ENCODE measurements at places on chromosomes 6 and 20.

DNA sequence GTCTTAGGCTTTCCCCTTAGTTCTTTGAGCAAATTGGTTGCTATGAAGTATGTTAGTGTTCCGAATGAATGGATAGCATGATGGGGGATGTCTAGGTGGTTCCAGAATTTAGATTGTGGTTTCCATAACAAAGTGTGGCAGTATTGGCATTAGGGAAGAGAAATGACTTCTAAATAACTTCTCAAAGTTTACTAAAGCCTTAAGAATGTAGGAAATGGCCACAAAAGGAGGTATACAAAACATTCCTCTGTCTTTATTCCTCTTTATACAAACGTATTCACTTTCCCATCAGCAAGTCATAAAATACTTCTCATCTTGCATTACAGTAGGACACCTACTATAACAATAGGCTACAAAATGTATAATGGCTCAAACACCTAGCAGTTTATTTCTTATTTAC is 279.6 kb downstream of the ESR1 start:
- no peak for DNase-seq

DNA sequence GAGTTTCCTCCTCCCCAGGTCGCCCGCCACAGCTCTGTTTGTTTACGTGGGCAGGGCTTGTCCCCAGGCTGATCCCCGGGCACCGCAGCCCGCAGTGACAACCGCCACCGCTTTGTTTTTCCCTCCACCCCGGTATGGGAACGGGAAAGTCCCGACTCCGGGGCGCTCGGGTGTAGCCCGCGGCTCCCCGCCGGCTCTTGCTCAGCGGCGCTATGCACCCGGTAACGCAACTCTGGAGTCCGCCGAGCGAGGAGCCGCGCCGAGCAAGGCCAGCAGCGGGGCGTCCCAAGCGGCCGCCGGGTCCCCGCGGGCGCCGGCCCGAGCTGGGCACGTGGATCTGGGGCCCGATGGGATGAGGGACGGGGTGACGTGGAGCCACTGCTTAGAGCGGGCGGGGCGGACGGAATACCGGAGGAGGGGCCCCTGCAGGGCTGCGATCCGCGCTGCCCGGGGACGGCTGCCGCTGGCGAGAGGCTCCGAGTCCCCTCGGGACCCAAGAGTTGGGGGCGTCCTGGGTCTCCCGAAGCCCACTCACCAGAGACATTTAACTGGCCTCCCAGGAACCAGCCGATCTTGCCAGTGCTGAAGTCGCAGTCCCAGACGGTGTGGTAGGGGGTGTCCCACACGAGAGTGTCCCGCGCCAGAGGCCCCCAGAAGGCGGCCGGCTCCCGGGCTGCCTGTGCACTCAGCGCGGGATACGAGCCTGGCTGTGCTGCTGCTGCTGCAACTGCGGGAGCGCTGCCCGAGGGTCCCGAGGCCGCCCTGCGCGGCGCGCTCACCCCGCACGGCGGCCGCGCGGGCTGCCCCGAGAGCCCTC is 497 bp downstream of the ACSS1 start:
- DNase-seq = peak; percentile 76

DNA sequence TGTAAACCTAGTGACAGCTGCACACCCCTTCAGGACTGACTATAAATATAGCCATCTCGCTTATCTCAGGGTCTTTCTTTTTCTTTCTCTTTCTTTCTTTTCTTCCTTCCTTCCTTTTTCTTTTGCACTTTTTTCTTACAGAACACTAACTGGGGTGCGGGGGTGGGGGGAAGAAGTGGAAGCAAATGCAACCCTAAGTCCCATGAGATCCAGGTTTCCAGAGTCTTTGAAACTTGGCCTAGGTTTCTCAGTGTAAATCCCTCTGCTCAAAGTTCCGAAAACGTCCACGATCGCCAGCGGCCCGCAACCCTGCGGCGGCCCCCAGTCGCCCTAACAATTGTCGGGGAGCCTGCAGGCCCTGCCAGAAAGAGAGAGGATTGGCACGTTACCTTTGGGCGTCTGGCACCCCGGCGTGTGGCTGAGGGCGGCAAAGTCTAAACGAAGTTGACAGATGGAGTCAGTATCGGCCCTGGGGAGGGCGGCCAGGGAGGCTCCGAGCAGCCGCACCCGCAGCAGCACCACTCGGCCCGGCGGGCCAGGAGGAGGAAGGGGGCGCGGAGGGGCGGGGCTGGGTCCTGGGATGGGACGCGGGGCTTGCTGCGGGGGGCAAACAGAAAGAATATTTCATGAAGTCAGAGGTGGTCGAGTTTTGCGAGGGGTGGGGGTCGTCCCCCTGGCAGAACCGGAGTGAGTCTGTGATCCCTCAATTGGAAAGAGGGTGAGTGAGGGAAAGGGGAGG is 577 bp upstream of the FOXF2 start:
- no peak for DNase-seq

GRCh38 chr6:104183816-104184435 is 675.8 kb downstream of the HACE1 start:
- DNase-seq = no peak

DNA sequence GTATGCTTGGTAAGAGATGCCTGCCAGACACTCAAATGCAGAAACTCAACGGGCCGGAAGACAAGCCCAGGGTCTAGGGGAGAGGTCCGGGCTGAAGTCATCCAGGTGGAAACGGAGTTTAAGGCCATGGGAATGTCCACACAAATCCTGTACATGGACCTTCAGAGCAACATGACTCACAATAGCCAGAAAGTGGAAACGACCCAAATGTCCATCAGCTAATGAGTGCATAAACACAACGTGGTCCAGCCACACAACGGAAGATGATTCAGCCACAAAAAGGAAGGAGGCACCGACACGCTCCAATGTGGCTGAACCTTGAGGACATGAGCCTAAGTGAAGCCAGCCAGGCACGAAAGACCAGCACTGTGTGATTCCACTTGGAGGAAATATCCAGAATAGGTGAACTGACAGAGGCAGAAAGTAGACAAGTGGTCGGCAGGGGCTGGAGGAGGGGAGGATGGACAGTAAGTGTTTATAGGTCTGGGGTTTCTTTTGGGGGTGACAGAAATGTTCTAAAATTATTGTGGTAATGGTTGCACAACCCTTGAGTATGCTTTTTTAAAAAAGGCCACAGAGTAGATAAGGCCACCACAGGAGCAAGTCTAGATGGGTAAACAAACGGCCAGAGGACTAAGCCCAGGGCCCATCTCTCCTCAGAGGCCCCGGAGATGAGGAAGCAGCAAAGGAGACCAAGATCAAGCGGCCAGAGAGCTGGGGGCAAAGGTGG is 105.6 kb downstream of the PREX1 start:
- no peak for DNase-seq

- DNase-seq = peak; percentile 60
Observed at GRCh38 chr6:2940010-2940850, 31.1 kb downstream of the SERPINB6 start.

DNA sequence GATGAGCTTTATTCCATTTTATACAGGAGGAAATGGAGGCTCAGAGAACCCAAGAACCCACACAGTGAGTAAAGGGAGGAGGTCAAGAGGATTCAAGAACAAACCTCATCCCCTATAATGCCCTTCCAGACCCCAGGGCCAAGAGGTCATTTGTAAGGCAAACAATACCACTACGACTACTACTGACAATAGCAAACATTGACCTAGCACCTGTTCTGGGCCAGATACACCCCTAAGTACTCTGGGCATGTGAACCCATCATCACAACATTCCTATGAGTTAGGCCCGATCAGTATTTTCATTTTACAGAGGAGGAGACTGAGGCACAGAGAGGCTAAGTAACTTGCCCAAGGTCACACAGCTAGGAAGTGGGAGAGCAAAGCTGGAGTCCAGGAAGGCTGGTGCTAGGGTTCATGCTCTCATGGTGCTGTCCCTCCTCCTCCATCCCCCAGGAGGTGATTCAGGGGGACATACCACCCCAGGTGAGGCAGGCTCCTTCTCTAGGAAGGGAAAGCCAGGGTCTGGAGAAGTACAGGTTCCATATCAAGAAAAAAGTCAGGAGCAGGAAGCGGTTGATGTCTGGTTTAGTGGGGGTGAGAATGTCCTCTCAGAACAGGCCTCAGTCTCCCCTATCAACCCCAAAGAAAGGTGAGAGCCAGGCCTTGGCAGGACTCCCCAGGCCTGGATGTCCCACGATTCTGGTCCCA is 13.7 kb downstream of the SLC13A3 start:
- DNase-seq = no peak

DNA sequence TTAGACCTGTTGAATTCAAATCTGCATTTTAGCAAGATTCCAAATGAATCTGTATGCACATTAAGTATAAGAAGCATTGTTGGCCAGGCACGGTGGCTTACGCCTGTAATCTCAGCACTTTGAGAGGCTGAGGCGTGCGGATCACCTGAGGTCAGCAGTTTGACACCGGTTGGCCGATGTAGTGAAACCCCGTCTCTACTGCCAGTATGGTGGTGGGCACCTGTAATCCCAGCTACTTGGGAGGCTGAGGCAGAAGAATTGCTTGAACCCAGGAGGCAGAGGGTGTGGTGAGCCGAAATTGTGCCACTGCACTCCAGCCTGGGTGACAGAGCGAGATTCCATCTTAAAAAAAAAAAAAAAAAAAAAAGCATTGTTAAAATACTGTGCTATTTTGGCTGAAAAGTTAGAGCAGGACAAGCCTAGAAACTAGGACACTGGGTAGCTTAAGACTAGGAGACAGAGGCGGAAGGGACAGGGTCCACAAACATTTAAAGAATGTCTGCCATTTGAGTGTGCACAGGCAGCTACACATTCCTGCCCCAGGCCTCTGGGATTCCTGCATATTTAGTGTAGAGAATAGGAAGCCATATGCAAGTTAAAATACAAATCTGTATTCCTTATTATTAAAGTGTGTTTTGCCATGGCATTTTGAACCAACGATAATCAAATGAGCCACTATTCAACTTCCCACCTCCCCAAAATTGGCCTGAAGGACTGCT is 45.1 kb upstream of the EEF1A1 start:
- DNase-seq = no peak

GRCh38 chr6:146602526-146602925 is 3.8 kb downstream of the ADGB start:
- DNase-seq = no peak

GRCh38 chr6:10521104-10521808 is at the start of gene GCNT2:
Gene GCNT2 (plus strand): TSS chr6:10521351. CDS start chr6:10528912, 7,561 bp downstream.
- no peak for DNase-seq

Data from T-helper 1 cell (primary cell).